ENCODE measurements at places on chromosomes 7 and 10.

DNA sequence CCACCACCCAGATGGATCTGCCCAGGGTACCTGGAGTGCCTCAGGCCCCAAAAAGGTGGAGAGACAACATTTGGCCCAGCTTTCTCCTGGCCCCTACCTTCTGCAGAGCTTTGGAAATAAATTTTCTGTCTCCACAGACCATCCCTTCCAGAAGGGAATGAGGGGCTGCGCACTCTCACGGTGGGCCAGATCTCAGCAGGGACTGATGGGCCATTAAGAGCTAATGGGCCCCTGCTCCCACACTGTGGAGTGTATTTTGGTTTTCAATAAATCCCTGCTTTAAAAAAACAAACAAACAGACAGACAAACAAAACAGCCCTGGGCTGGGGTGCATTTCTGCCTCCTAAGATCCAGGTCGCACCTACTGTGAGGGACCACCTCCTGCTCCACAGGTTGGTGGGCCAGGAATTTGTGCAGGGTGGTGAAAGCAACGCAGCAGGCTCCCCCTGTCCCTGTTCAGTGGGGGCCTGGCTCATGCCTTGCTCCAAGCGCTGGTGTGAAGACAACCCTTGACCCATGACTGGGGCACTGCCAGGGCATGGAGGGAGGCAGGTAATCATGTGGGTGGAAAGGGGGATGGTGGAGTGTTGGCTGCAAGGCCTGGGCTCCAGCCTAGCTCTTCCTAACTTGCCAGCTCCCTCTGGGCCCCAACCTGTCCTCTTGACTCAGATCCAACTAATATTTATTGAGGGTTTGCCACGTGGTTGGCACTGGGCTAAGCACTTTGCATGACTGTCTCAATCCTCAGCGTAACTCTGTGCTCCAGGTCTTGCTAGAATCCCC lies 88.5 kb downstream of the COL13A1 start:
- DNase-seq = no peak

DNA sequence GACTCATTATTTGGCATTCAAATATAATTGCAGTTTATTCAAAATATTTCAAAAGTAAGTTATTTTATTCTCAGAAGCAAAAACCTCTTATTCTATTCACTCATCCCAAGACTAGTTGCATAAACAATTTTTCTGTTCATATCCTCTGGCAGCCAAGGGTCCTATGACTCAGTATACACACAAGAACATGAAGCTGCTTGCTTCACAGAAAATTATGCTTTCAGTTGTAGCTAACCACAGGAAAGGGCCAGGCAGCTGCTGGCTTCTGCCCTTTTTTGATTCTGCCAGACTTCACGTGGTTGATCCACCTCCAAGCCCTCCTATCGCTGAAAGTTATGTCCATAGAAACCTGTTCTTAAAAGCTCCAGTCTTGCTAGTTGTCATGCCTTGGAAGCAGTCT lies 108.8 kb downstream of the ABCA13 start:
- DNase-seq = no peak

- no peak for DNase-seq
These were observed 177.6 kb downstream of the GNAI1 start for GRCh38 chr7:80312139-80312661.

- DNase-seq = no peak
These were observed 567.4 kb upstream of the PCDH15 start for GRCh38 chr10:55368467-55368866.

DNA sequence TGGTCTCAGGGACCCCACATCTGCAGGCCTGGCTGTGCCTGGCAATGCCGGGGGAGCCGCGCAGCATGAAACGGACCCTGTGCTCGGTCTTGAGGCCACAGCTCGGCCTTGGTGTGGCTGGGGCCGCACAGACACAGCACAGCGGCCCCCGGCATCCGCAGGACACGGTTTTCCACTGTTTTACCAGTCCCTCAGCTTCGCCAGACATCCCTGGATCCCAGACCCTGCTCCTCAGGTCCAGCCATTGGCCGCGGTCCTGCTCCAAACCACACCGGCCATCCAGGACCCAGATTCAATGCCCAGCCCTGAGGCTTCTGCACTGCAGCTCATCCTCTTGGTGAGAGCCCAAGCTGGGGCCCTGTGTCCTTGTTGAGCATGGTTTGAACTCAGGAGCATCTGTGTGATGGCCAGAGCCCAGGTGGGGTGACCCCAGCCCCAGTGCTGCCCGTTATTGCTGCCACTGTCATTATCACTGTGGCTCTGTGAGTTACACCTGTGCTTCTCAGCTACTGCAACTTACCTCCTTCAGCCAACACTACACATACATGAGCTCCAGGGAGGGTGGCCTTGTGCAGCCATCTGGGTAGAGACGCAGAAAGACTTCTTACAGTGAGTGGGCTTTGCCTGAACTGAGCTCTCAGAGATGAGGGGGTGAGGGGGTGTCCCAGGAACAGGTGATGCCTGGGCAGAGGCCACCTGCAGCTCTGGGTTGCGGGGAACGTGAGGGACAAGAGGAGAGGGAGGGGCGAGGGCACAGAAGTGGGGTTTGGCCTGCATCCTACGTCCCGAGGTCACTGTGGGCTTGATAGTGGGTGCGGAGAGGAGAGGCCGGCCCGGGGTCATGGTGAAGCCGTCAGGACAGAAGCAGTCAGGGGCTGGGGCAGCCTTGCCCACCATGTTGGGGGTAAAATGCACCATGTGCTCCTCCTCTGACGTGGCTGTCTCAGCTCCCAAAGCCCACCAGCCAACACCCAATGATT lies 567.6 kb downstream of the PTPRN2 start:
- DNase-seq = no peak

DNA sequence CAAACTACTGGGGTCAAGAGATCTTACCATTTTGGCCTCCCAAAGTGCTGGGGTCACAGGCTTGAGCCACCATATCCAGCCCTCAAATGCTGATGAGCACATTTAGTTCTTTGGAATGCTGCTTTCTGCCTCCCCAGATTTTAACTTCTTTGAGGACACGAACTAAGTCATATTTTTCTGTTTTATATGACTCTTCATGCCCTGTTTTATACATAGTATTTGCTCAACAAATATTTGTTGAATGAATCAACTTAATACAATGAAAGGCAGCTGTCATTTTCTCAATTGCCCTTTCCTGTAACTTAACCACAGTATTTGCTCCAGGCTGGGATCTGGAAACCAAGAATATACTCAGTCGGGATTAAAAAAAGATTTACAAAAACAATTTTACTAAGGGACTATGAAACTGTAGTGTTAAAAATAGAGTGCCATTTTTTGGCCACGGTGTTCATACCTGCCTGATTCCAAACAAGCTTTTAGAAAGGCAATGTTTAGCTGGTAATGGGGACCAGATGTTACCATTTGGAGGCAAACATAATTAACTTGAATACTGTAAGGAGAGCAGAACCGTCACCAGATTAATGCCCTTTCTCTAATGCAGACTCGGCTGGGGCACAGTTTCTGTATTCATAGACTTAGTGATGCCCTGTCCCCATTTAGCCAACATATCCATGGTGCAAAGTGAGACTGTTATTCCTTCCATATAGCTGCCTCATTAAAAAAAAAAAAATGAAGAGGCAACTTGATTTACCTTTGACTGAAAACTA lies 117.6 kb downstream of the NRP1 start:
- no peak for DNase-seq

DNA sequence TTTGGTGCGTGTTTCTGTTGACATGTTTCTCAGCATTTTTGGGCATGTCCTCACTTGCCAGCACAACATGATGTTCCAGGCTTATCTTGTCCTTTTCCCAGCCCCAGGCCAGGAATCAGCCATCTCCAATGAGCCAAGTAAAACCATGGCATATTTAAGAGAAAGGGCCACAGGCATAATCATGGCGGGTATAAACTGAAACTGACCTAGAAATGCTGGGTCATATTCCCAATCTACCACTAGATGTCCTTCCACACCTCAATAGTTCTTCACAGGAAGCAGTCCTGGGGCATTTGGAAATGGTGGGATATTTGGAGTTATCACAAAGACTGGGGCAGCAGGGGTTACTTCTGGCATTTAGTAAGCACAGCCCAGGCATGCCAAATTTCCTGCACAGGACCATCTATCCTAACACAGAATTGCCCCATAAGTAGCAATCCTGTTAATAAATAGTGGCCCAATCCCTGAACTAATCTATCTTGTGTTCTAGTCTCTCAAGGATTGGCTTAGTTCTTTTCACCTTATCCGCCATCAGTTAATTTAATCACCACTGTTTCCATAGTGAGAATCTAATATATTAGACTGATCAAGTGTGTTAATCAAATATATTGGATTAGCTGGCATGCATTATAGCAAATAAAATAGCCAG lies 101.6 kb downstream of the NPSR1 start:
- no peak for DNase-seq
